ENCODE measurements at places on chromosomes 12 and 14.

DNA sequence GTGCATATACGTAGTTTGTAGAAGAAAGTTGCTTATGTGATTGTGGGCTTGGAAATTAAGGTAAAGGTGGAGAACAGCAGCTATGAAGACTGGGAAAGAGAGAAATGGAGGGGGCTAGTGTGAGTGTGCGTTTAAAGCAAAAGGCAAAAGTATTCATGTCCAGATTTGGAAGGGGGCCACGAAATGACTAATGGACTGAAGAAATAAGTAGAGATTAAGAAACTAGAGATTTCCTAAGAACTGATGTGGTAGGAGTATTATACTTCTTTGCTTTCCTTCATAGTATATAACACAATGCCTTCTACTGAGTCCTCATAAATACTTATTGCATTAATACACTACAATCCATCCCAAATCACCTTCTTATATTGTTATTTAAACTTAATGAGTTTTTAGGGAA, 298.6 kb upstream of the NOVA1 start:
- DNase-seq = no peak

- no peak for DNase-seq
Measured at GRCh38 chr14:94382716-94383596, 5.4 kb downstream of the SERPINA1 start.

DNA sequence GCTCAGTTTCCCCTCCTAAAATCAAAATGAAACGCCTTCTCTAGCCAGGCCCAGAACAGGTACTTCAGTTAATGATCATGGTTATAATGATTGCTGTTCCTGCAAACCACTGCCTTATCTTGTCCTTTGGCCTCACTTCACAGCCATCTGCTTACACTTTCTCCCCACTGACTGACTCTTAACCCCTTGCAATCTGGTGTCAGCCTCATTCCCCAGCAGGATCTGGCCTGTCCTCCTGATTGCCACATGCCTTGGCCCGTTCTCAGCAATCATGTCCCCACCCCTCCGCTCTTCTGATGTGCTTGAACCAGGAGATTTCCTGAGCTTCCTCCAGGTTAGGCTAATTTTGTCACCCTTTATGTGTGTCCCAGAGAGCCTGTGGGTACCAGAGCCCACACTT, 64.5 kb downstream of the KCNA1 start:
- no peak for DNase-seq

DNA sequence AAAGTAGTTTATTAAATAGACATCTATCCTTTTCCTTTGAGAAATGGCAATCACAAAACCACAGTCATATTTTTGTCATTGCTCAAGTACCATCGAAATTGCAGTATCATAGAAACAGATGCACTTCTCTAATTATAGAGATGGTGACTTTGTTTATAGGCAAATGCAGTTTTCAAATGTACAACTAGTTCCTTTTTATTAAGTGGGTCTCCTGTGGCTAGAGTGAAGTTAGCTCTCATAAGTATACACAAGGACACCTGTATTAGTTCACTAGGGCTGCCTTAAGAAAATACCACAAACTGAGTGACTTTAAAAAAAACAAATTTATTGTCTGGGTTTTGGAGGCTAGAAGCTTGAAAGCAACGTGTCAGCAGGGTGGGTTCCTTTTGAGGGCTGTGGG, 62.8 kb downstream of the OTOGL start:
- no peak for DNase-seq

- no peak for DNase-seq
Measured at GRCh38 chr12:117738233-117738632, 230.6 kb downstream of the KSR2 start.

- no peak for DNase-seq
Measured at GRCh38 chr14:104328607-104329006, 190.2 kb downstream of the KIF26A start.

- peak; percentile 31 for DNase-seq
Measured at GRCh38 chr12:121637231-121637914, 11.0 kb downstream of the ORAI1 start.

- no peak for DNase-seq
Measured at GRCh38 chr14:80664576-80664975, 277.0 kb downstream of the CEP128 start.

- DNase-seq = no peak
Measured at GRCh38 chr14:92880851-92881250, 42.1 kb upstream of the CHGA start.

DNA sequence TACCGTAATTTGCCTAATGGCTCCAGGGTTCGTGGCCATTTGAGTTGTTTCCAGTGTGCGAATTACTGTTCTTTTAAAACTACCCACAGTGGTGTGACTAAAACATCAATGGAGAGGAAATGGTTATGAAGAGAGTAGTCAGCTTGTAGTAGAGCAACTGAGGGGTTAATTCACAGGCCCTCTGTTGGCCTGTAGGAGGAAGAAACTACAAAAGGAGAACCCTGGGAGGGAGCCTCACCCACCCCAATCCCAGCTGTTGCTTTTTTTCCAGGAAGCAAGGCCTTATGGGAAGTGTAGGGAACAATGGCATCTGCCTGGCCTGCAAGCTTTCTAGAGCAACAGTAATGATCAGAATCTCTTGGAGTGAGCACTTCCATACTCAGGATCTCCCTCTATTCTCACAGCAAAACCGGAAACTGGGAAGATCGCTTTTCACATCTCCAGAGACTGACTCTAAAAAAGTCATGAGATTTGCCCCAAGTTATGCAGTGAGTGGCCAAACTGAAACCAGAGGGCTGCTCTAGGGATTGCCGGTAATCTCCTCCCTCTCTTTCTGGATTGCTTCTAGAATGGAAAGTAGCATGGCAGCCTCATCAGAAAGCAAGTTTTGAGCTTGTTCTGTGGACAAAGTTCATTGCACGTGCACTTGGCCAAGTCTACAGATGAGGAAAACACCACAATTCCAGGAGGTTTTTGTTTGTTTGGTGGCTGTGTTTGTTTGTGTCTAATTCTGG, 125.3 kb upstream of the PWP1 start:
- no peak for DNase-seq

- DNase-seq = no peak
Measured at GRCh38 chr12:122449317-122449716, 26.8 kb upstream of the CLIP1 start.
